Stimulated activated CD8-positive, alpha-beta memory T cell treated with anti-CD3 and anti-CD28 coated beads, Interleukin-2, amount 100 ng/mL, for 1 hour (primary cell): ENCODE measurements at places on chromosomes 3 and 15.

GRCh38 chr3:43685921-43686320 lies 4.8 kb upstream of the ABHD5 start:
- no peak for DNase-seq

- DNase-seq, result no peak
These were observed 1.0 kb downstream of the SNX1 start for GRCh38 chr15:64096668-64097384.

DNA sequence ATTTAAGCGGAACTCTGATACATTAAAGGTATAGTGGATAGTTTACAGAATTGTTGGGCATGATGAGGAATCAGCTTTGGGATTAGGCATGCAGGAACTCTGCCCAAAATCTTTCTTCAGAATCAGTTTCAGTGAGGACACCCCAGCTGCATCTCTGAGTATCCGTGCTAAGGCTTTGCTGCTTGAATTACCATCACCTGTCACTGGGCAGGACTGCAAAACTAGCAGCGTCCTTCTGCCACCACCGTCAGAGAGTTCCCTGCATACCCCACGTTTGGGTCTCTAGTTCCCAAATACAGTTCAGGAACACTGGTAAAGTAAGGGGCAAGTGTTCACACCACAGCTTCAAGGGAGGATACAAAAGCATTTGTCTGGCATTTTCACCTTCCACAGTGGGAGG lies 164.6 kb upstream of the ARHGEF26 start:
- no peak for DNase-seq

- DNase-seq, result no peak
These were observed 83.9 kb upstream of the STT3B start for GRCh38 chr3:31448882-31449243.

DNA sequence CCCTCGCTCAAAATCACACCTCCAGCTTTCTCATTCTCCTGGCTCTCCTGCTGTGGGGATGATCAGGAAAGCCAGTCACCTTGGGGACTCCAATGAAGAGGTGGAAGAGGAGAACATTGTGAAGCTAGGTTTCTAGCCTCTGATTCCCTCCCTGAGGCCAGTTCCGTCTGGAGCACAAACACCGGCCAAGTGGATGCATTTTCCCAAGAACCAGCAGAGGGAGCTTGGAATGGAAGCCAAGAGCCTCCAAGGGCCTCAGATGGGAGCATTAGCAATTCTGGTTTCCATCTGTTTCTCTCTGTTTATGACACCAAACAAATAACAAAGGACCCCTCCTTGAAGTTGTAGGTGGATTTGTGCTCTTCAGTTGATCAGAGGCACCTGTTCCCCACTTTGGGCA lies 40.6 kb upstream of the NMNAT3 start:
- DNase-seq, result no peak

- peak; percentile 10 for DNase-seq
These were observed 2.9 kb downstream of the XPC start for GRCh38 chr3:14175383-14176037.

GRCh38 chr15:100383302-100384107 lies 41.7 kb upstream of the ADAMTS17 start:
- DNase-seq, result no peak

GRCh38 chr15:74193299-74193718 lies 9.3 kb downstream of the STRA6 start:
- no peak for DNase-seq

DNA sequence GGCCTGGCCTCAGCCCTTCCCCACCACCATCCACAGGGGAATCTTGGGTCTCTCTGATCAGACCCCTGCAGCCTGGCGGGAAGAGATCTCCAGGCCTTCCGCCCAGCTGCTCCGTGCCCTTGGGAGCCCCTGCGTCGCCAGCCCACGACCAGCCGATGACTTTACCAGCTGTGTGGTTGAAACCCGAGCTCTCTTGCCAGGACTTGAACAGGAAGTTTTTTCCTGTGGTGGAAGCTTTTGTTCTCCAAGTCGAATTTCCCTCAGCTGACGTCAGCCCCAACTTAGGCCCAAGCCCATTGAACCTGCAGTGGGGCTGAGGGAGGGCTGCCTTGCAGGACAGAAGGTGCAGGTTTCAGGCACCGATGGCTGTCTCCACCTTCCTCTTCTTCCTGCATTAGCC lies 51.7 kb upstream of the SMAD3 start:
- no peak for DNase-seq

DNA sequence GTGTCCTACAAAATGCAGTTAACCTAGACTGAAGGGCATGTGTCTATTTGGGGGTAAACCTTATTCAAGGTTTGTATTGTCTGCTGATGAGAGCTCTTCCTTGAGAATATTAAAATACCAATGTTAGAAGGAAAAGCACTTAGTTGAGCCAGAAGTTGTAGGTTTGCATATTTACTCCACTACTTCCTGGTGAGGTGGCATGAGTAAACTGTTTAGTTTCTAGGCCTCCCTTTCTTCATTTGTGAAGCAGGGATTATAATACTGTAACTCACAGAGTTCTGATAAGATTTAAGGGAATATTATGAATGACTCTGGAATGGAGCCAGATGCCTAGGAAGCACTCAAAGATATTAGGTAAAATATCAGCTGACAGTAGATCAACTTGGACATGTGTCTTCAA lies 46.7 kb downstream of the CD200R1L start:
- no peak for DNase-seq

DNA sequence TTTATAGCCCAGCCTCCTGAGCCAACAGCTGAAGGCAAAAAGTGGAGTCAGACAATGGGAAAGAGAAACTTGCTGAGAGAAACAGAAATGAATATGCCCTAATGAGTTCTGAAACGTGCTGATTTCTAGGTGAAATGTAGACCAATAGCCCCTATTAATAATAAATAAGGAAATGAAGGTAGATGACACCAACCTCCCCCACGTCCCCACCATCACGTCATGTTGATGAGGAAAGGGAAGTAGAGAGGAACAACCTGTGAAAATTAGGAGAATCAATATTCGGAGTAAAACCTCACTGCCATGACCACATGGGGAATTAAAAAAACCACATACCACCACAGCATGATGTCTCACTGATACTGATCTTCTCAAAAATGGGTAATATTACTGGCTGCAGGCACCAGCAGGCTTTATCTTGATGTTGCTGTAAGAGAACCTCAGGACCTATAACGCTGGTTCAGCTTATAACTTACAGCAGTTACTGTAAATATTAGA lies 64.0 kb downstream of the KAT2B start:
- DNase-seq, result no peak

DNA sequence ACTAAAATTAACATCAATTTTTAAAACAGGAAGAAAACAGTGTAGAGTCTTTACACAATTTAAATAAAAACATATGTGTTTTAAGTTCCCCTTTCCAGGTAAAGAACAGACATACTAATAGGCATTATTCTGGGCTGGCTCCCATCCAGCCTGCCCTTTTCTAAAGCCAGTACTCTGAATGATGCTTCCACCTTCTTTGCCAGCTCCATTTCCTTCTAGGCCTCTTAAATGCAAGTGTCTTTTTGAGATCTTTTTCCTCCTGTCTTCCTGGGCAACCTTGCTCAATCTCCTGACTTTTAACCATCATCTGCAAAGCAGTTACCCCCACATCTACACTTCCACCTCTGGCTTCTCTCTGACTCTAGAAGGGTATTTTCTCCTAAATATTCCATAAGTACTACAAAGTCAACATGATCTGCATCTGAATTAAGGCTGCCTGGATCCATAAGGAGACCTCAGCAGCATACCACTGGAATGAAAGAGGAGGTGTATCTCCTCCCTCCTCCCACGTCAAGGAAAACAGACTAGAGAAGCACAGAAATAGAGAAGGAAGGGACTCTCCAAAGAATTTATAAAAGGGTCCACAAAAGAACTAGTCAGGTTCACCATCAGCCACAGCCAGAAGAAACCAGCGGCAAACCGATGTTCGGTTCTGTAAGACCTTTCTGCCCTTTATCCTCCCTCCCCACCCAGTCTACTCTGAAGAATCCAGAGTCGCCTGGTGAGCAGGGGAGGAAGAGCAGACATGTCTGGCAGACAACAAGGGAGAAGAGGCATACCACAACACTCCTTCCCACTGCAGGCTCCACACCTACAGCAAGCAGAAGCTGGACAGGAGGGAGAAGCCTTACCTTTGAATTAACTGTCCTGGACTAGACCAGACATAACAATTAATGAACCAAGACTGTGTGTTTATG lies 47.1 kb downstream of the GOLIM4 start:
- no peak for DNase-seq

DNA sequence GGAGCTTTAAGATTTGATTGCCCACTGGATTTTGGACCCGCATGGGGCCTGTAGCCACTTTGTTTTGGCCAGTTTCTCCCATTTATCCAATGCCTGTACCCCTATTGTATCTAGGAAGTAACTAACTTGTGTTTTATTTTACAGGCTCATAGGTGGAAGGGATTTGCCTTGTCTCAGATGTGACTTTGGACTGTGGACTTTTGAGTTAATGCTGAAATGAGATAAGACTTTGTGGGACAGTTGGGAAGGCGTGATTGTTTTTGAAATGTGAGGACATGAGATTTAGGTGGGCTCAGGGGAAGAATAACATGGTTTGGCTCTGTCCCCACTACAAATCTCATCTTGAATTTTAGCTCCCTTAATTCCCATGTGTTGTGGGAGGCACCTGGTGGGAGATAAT lies 30.7 kb upstream of the NECTIN3 start:
- no peak for DNase-seq

DNA sequence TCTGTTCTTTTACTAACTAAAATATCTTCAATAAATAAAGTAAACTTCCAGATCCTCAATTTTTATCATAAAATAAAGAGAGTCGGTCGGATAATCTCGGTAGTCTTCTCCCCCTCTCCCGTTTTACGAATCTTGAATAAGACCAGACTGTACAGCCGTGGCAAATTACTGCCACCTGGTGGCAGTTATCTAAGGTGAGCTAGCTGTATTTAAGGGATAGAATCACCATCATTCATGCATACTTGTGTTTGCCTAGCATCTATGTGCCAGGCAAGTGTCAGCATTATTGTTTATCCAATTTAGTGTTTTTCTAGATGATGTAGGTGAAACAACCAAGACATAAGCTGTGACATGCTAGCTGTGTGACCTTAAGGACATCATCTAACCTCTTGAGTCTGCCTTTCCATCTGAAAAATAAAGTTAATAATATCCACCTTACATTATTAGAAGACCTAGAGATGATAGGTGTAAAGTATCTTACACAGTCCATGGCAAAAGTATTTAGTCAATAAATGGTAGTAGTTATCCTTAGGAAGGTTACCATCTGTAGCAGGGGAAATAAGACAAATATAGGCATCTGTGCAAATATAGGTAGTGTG lies 21.3 kb downstream of the DUT start:
- no peak for DNase-seq

DNA sequence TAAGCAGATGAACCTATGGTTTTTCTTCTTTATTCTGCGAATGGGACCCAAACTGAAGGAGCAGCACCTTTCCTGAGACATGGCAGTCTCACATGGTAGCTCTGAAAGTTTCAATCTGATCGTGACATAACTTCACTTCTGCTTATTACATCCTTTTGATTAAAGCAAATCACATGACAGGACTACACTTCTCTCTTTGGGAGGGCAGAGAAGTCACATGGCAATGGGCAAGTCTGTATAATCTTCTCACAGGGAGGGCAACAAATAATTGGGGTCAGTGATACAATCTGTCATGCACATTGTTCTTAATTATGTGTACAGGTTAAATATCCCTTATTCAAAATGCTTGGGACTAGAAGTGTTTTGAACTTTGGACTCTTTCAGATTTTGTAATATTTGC lies 21.6 kb downstream of the NCBP2 start:
- DNase-seq, result no peak

DNA sequence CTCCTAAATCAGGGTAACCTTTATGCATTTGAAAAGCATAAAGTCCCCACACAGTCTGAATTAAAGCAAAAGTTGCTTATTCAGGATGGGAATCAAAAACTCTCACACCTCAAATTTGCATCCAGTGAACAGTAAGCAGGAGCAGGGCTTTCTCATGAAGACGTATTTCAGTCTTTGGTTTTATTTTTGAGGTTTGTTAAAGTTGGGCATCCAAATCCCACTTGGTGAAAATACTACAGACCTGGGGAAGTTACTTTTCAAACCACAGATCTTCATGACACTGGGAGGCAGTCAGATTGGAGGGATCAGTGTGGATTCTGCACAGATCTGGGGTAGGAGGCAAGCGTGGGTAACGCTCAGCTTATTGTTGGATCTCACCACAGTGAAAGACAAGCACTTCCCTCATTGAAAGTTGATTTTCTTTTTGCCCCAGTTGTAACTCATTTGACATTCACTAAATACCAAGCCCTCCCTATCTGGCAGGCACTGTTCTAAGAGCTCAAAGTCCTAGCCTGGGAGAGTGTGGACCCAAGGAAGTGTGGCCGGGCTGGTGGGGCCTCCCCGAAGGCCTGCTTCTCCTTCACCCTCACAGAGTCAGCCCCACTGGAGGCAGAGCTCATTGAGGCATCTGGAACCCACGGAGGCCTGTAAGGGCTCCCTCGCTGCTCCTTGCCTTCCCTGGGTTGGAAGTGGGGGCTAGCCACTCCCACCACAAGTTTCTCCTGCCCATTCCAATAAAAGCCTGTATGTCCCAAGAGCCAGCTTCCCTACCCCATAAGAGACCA lies 783 bp upstream of the ISG20 start:
- no peak for DNase-seq

DNA sequence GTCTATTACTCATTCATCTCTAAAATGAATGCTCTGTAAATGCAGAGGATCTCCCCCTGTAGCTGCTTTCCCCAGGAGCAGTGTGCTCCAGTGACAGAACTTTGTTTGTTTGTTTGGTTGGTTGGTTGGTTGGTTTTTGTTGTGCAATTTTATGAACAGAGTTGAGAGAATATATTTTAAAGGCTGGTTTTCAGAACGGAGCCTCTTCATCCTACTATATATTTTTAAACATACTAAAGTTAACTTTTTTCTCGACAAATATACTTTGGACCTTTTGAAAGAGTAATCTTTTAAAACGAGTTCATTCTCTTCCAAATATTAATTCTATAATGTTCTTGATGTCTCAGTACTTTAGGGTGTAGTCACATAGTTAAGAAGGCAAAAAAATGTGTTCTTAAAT lies 20.2 kb downstream of the RYR3 start:
- no peak for DNase-seq

- DNase-seq, result no peak
These were observed 35.4 kb upstream of the SUCLG2 start for GRCh38 chr3:67689806-67690205.

DNA sequence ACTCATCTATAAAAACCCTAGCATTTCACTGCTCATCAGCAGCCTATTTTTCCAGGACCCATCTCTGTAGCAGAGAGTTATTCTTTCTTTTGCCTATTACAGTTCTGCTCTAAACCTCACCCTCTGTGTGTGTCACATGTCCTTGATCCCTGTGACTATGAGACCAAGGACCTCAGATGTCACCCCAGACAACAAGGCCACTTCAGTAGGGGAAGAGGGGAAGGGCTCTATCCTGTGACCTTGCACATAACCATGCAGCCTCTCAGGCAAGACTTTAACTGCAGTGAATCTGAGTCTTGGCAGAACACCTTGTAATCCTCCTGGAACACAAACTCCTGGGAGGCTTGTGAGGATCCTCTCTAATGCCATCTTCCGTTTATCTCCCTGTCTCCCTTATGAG lies 4.4 kb upstream of the ZNF589 start:
- no peak for DNase-seq

DNA sequence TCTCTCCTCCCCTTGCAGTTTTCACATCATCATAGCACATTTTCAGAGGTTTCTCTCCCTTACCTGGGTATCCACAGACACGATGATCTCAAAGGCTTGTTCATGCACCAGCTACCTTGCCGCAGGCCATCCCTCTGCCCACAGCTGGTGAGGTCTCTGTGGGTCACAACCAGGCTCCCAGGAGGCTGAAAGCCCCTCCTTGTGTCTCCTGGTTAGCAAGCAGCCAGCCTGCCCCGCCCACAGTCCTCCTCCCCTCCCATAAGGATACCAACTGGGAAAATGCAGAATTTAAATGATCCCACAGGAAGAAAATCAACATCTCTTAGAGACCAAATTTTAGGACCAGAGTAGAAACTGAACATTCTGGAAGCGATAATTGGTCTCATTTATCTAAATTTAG lies 213.5 kb upstream of the PPP2R3A start:
- no peak for DNase-seq
